Amniotic stem cell (primary cell): ENCODE measurements at places on chromosomes 11 and 22.

DNA sequence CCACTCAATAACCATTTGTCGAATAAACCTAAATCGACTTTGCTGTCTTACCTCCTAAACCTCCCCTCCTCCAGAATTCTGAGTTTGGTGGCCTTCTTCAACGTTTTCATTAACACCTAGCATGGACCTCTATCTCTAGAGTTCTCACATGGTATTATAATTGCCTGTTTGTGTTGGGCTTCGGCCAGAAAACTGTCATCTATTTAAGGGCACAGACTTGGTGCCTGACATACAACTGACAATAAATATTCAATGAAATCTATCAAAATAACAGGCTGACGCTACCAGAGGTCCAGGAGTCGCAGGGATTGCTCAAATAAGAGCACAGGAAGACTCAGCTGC, 687 bp downstream of the ALKBH8 start:
- no peak for DNase-seq

- no peak for DNase-seq
Observed at GRCh38 chr11:109326781-109327180, 95.2 kb upstream of the C11orf87 start.

DNA sequence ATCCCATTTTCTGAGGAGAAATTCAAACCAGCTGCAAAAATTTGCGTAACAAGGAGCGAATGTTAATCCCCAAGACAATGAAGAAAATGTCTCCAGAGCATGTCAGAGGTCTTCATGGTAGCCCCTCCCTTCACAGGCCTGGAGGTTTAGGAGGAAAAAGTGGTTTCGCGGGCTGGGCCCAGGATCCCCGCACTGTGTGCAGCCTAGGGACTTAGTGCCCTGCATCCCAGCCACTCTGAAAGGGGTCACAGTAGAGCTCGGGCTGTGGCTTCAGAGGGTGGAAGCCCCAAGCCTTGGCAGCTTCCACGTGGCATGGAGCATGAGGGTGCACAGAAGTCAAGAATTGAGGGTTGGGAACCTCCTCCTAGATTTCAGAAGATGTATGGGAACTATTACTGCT, 87.4 kb downstream of the BRD1 start:
- no peak for DNase-seq

- no peak for DNase-seq
Observed at GRCh38 chr11:121523581-121524232, 70.9 kb upstream of the SORL1-AS1 start.

- no peak for DNase-seq
Observed at GRCh38 chr22:24002851-24003250, 2.4 kb downstream of the GSTT4 start.

GRCh38 chr11:101448881-101449442, 134.8 kb downstream of the TRPC6 start:
- DNase-seq: no peak

GRCh38 chr11:2853997-2854560, 31.5 kb downstream of the CDKN1C start:
- DNase-seq: no peak

DNA sequence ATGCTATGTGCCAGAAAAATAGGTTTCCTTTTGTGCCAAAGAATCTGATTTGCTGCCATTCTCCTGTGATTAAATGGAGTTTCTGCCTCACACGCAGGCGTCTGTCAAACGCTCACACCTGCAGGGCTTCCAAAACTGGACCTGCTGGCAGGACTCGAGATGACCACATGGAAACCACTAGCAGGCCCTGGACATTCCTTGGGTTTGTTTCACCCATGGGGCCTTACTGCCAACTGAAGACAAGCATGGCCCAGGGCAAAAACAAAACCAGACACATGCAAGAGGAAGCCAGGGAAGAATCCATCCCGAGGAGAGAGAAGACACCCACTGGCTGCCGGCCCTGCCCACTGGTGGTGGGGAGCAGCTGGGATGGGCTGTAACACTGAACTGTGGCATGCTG, 55.9 kb upstream of the MN1 start:
- peak; percentile 40 for DNase-seq

GRCh38 chr11:70456921-70457532, 58.7 kb downstream of the CTTN start:
- no peak for DNase-seq

DNA sequence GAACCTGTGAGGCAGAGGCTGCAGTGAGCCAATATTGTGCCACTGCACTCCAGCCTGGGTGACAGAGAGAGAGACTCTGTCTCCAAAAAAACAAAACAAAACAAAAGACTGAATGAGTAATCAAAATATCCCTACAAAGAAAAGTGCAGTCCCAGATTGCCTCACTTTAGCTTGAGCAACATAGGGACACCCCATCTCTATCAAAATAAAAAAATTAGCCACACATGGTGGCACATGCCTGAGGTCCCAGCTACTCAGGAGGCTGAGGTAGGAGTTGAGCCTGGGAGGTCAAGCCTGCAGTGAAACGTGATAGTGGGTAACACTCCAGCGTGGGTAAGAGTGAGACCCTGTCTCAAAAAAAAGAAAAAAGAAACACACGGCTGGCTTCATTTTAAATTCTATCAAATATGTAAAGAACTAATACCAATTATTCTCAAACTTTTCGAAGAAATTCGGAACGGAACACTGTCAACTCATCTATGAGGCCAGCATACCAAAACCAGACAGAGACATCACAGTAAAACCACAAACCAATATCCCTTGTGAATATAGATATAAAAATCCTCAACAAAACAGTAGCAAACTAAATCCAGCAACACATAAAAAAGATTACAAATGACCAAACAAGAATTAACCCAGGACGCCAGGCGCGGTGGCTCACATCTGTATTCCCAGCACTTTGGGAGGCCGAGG, 12.9 kb downstream of the CHEK2 start:
- no peak for DNase-seq

DNA sequence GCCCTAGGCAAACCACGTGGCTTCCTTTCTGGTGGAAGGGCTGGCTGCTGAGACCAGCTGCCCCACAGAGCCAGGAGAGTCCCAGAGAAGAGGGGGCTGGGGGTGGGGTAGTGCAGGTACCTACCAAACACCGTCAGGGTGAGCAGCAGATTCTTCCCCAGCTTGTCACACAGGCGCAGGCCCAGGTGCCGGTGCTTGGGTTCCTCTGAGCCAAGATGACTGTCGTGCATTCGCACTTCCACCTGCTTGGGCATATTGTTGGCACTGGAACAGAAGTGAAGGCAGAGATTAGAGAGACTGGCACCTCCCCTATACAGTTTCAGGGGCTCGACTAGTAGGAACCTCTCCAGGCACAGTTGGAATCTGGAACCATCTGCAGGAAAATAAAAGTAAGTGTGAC, 102.1 kb downstream of the SLC1A2 start:
- no peak for DNase-seq

DNA sequence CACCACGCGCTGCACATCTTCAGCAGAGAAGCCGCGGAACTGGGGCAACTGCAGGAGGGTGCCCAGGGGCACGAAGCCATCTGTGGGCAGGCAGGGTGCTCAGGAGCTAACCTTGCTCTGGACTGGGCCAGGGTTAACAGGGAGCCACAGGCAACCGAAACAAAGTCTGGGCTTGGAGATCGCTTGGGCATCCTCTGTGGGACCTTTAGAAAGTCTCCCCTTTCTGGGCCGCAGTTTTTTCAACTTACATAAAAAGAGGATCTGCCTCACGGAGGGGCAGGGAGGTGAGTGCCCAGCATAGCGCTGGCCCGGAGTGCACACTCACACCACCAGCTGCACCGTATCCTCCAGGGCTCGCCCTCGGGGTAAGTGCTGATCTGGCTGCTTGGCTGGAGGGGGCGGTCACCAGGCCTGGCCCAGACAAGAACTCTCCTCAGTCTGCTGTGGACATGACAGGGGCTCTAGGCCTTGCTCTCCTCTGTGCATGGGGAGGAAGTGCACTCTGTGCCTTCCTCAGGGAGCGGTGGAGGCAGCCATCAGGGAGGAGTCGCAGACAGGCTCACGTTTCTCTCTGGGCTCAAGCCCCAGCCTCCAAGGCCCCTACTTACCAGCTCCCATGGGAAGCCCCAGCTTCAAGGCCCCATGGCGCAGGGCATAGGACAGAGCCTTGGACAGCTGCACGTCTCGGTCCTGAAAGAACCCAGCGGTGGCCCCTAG, 937 bp downstream of the TRPT1 start:
- no peak for DNase-seq

GRCh38 chr22:23178512-23179254, 1.6 kb upstream of the BCR start:
- no peak for DNase-seq

- no peak for DNase-seq
Observed at GRCh38 chr11:115287266-115287665, 216.9 kb downstream of the CADM1 start.

GRCh38 chr22:29700900-29701154, 19.0 kb upstream of the CABP7 start:
- DNase-seq: no peak

DNA sequence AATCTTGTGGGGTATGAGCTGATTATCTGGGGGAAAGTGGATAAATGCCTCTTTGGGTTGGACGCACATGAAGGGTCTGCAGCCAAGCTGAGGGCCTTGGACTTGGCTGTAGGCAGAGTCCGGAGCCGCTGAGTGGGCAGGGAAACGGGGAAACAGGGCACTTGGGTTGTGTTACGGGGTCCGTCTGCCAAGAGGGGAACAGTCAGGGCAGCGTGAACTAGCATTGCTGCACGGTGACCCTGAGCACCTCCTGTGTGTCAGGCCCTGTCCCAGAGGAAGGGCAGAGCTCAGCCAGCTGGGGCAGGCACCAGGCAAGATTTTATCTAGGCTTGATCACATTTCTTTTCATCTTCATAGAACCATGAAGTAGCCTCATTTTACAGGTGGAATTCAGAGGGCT, 11.9 kb downstream of the FAM83F start:
- no peak for DNase-seq

DNA sequence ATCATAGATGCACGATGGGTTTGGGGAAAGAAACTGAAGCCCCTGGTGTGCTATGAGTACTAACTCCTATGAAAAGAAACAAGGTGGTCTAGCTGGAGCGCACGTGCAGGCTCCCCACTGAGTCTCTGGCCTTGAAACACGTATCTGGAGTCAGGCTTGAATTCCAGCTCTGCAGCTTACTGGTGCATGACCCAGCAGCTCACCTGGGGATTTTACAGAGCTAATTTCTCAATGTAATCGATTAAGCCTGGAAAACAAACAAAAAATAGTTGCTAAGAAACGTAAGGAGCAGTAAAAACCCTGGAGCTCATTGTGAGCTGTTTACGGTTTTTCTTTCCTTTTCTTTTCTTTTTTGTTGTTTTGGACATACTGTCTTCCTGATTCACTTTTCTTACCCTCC, 12.3 kb downstream of the KCNJ1 start:
- no peak for DNase-seq

DNA sequence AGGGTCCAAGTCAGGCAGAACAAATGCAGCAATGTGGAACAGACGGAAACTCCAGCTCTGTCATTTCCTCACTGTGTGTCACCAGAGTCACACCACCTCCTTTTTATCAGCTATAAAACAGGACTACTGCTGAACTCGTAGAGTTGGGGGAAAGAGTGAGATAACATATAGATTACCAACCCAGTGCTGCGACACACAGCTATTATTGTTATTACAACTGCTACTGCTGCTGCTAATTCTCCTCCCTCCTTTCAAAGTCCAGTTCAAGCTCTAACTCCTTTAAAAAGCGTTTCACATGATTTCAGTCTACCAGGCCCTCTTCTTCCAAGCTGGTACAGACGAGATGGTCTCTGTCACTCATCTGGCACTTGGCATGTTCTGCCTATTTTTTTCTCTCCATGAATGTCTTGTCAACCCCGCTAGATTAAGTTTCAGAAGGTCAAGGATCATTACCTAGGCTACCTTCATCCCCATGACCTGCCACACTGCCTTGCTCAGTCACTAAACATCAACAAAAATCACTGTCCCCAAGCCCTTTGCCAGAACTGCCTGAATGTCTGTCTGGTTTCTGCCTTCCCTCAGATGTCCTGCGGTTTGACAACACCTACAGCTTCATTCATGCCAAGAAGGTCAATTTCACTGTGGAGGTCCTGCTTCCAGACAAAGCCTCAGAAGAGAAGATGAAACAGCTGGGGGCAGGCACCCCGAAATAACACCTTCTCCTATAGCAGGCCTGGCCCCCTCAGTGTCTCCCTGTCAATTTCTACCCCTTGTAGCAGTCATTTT, 3.7 kb upstream of the MTFP1 start:
- no peak for DNase-seq

GRCh38 chr11:18063125-18063524, 17.1 kb upstream of the TPH1 start:
- DNase-seq: no peak

DNA sequence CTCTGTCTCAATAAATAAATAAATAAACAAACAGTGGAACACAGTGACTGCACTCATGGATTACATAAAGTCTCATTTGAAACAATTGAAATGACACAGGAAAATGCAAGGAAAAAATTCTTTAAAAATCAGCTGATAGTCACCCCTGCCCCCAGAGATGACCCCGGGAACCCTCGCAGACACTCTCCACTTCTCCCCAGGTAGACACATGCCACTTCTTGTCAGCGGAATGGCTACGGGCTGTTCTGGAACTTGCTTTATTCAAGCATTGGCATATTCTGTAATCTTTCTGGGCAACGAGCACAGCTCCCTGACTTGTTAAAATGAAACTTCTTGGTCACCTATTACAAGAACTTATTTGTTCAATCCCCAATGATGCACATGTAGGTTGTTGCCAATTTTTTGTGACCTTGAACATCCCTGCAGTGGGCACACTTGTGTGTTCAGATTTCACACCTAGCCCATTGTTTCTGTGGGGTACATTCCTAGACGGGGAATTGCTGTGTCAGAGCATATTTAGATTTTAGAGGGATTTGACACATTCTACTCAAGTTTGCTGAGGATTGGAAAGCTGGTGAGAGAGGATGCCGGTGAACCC, 32.8 kb downstream of the MYEOV start:
- DNase-seq: no peak

DNA sequence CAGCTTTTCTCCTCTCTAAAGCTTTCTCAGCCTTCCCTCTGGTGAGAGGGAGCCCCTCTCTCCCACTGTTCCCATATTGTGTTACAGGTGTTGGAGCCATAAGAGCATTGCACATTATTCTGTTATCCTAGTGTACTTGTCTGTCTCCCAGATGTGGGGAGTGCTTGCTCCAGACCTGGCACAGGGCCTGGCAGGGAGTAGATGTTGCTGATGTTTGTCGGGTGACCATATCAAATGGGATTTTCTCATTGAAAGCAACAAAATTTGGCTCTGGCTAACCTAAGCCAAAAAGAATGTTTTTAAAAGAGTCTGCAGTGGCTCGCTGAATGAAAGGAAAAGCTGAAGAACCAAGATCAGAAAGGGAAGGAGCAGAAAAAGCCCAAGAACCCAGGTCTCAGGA, 41.1 kb downstream of the CYB5R2 start:
- no peak for DNase-seq

DNA sequence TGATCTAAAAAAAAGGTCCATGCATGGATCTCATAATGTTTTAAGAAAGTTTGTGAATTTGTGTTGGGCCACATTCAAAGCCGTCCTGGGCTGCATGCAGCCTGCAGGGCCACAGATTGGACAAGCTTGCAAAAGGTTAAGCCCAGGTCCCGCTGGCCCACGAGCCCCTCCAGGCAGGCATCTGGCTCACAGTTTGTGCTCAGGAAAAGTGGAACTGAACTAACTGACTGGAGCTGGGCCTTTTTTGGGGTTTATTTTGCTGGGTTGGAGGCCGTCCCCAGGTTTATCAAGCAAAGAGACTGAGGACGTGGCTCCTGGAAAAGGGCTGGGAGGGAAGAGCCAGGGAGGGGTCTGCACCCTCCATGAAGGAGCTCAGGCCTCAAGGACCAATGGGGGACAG, 32.1 kb upstream of the BAIAP2L2 start:
- no peak for DNase-seq
